ENCODE measurements at places on chromosomes 6 and 20. TPM values are rescaled to one million over a fixed set of nuclear protein-coding genes. Genes with fewer than 3 reads are reported as not detected.

BNIP5 gene
- not detected for total RNA-seq

PTCRA gene
- not detected for total RNA-seq

ANGPT4 gene
- total RNA-seq, result 0.07 TPM

HCRTR2 gene
- 8.6 TPM for total RNA-seq
